ENCODE measurements at places on chromosomes 7 and 10.

- DNase-seq: no peak
Observed at GRCh38 chr10:24477915-24478314, 245.8 kb downstream of the ARHGAP21 start.

- no peak for DNase-seq
Observed at GRCh38 chr7:34242391-34242790, 337.1 kb downstream of the BMPER start.

GRCh38 chr7:132226957-132227290 is 349.3 kb downstream of the PLXNA4 start:
- no peak for DNase-seq

- DNase-seq: no peak
Observed at GRCh38 chr7:37769726-37770125, 78.7 kb upstream of the NME8 start.

DNA sequence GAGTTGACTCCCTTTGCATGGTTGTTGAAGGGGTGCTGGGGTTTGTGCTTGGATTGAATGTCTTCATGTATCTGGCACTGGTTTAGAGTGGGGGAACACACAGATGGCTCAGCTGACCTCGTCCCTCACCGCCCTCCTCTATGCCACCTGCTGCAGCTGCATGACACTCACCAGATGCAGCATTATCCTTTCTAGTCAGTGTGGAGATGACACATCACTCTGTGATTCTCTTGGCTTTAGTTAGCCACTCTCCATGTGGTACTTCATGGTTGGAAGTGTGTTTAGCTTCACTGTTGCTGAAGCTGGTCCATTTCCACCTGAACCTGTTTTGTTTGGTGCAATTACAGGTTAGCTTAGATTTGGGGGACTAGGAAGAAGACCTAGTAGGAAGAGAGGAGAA is 56.3 kb upstream of the BMPER start:
- DNase-seq: no peak
